ENCODE measurements at places on chromosomes 5 and 9.

DNA sequence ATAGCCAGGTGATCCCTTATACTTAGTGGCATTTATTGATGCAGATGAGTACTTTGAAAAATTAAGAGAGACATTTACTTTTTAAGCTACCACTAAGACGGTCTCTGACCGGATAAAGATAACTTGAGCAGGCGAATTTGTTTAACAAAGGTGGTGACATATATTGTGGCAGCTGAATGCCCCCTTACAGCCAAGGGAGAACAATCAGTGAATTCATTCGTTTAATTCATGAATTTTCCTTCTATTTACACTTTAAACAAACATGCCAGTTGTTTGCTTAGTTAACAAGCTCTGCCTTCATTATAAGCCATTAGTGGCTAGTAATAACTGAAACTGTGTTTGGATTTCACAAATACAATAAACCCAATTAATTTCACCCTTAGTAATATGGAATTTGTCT lies 187.1 kb downstream of the AOPEP start:
- DNase-seq: no peak

DNA sequence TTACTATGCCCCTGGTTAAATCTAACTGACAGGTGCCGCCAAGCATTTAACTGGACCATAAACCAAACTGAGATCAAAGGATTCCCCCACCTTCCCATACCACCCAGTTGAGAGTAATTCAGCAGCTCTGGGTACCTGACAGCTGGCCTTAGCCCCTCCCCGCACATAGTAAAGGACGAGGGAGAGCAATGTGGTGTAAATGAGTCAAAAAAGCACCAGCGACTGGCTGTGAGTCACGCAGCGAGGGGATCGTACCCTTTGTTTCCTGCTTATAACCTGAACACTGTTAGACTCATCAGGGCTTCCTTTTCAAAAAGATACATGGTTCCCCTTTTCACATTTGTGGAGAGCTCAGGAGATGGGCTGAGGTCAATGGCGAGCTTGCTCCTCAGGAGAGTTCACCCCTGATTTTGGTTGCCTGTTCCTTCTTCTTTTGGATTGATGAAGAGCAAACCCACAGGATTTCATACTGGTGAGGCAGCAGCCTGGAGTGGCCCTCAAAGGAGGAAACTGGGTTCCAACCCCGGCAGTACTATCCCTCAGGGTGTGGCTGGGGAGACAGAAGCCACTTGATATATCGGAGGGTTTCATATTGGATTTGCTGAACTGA lies 71.5 kb downstream of the ANKRD33B start:
- DNase-seq: peak; percentile 63

GRCh38 chr5:143044265-143044664 lies 274.1 kb downstream of the ARHGAP26 start:
- no peak for DNase-seq

GRCh38 chr5:67462147-67462546 lies 265.5 kb upstream of the CD180 start:
- DNase-seq: no peak

GRCh38 chr5:32419791-32420190 lies 24.7 kb downstream of the ZFR start:
- no peak for DNase-seq

DNA sequence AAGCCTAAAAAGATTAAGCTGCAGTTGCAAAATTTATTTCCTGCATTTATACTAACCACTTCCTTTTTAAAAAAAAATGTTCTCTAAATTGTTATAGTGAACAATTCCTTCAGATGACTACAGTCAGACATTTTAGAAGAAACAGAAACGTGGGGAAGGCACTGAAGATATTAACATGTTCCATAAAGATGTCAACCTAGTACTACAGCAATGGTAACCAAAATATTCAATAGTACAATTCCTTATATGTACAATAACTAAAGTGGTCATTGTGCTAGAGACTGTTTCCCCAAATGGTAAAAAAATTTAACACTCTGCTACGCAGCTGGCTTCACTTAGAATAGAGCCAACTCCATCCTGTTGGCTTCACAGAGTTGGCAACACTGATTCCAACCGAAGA lies 97.7 kb downstream of the FNBP1 start:
- DNase-seq: no peak

DNA sequence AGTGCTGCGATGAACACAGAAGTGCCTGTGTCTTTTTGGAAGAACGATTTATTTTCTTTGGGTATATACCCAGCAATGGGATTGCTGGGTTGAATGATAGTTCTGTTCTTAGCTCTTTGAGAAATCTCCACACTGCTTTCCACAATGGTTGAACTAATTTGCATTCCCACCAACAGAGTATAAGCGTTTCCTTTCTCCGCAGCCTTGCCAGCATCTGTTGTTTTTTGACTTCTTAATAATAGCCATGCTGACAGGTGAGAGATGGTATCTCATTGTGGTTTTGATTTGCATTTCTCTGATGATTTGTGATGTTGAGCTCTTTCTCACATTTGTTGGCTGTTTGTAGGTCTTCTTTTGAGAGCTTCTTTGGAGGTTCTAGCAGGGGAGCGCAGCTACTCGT lies 134.6 kb downstream of the TENT4A start:
- no peak for DNase-seq

DNA sequence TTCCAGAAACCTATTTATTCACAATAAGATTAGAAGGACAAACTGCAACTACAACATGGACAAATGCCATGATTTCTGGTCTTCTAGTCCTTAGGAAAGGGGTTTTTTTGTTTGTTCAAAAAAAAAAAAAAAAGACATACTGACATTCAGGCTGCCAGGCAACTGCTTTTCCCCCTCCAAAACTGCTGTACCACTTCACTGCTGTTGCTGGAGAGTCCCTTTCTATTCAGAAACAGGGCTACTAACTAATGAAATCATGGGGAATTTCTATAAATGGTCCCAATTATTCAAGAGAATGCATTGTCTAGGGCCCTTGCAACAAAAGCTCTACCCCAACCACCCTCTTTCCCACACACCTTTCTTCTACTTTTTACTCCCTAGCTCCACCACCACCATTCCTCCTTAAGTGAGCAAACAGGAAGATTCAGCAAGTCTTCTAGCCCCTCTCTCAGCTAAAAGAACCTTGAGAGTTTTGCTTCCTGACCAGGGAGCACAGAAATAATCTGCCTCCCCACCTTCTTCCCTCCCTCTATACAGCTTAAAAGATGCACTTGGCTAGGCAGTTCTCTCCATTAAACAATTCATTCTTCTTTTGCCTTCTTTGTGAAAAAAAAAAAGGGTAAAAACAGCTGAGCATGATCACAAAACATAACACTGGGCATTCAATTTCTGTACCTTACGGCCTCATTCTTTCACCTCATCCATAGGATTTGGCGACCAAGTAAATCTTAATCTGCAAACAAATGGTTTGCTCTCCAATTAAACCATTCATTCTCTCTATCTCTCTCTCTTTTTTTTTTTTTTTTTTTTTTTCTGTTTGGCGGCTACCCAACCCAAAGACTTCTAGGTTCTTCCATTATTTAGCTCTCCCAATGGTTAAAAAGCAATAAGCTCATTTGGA lies 13.8 kb downstream of the ZNF608 start:
- no peak for DNase-seq

DNA sequence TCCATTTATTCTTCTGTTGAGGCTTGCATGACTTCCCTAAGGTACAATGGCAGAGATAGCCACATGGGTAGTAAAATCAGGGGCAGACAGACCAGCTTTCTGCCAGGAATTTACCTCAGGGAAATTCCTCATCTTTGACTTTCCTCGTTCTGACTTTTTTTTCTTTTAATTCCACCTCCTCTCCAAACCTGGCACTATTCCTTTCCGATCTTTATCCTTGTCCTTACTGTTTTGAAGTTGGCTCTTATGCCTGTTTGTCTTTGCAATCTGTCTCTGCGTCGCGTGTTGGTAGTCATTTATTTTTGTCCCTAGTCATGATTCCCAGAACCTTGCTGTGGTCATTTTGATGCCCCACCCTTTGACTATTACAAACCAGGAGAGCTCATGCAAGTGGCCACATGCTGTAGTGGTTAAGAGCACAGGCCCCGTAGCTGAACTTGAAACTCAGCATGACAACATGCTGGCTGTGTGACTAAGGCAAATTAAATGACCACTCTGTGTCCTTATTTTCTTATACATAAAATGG lies 19.0 kb downstream of the TMC1 start:
- no peak for DNase-seq

DNA sequence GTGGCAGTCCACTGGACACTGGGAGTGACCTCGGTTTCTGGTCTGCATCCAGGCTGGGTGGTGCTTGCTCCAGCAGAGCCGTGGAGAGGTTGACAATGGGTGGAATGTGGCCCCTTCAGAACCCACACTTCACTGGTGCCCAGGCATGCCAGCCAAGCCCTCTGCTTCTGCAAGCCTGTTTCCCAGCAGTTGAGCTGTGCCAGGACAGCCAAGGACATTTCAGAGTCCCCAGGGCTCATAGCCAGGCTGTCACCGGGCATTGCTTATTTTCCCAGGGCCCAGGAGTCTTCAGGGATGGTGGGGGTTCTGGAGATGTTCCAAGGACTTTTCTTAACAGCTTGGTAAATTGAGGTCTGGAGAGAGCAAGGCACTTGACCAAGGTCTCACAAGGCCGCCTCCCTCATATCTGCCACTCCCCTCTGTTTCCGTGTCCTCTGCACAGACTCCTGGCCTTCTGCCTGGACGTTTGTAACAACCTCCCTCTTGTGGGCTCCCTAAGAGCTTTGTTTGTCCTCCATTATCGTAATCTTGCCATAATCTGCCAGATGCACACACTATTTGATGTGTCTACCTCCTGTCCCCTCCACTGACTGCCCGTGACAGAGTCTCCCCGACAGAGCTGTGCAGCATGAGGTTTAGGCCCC lies 3.8 kb upstream of the NDST1 start:
- DNase-seq: no peak

GRCh38 chr5:134019636-134020035 lies 14.9 kb upstream of the VDAC1 start:
- no peak for DNase-seq
